ENCODE measurements at places on chromosomes 6 and 20.

DNA sequence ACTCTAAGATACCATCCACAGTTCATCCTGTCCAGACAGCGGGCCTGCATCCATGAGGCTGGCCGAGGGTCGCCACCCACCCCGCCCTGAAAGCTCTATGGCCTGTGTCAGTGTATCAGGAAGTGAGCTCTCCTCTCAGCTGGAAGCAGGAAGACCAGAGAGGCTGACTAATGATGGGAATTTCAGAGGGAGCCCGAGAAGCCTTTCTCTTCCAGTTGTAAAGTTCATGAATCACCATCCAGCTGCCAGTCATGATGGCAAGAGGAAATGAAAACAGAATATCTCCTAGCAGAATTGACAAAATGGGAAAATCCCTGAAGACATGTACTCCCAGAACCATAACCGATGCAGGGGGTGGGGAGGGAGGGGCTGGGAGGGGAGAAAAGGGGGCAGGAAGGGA lies 109.6 kb upstream of the RPS6KA2 start:
- DNase-seq = no peak

DNA sequence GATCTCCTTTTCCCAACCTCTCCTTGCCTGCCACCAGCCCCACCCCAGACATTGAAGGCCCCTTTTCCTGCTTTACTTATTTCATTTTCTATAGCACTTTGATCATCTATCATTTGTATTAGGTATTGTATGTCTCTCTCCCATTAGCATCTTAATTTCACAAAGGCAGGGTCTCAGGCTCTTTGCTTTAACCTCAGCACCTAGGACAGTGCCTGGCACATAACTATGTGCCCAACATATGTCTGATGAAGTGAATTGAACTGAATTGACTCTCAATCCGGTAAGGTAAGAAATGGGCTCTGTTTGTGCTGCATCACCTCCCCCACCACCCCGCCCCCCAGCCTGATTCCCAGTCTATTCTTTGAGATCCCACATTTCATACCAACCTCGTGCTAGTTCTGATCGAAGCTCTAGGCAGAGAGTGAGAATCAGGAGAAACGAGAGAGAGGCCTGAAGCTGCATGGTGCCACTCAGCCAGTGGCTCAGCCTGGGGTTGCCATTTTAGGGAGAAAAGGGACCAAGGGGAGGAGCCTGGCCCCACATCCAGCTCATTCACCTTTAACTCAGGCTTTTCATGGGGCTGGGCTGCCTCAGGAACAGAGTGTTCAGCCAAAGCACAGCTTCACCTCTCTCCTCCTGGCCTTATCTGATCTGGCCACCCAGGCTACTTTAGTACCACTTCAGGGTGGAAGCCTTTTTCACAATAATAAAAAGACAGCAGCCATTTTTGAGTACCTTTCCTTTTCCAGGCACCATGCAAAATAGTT lies at the start of gene SPINT3:
Gene SPINT3, minus strand, starts transcription at position 476 of the 767 bp plus-strand sequence. Its CDS starts 14 bp downstream, at position 462.
- no peak for DNase-seq

GRCh38 chr20:22862671-22863230 lies 172.4 kb upstream of the SSTR4 start:
- peak; percentile 55 for DNase-seq

GRCh38 chr6:135692426-135692825 lies 159.1 kb upstream of the PDE7B start:
- no peak for DNase-seq

DNA sequence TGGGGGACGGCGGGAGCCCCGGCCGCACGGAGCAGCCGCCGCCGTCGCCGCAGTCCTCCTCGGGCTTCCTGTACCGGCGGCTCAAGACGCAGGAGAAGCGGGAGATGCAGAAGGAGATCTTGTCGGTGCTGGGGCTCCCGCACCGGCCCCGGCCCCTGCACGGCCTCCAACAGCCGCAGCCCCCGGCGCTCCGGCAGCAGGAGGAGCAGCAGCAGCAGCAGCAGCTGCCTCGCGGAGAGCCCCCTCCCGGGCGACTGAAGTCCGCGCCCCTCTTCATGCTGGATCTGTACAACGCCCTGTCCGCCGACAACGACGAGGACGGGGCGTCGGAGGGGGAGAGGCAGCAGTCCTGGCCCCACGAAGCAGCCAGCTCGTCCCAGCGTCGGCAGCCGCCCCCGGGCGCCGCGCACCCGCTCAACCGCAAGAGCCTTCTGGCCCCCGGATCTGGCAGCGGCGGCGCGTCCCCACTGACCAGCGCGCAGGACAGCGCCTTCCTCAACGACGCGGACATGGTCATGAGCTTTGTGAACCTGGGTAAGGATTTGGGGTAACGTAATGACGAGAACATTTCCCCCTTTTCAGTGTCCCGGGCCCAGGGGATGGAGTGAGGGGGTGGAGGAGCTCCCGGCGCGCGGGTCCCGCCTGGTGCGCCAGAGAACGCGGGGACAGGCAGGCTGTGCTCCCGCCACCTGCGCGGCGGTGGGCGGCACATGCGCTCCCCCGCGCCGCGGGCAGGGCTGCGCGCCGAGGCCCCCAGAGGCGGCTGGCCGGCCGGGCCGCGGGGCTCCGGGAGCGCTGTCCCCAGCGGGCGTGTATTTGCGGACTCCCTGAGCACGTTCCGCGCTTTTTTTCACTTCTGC lies 1.4 kb downstream of the BMP6 start:
- no peak for DNase-seq

GRCh38 chr20:8946036-8946940 lies 122.6 kb upstream of the PLCB4 start:
- DNase-seq = no peak

DNA sequence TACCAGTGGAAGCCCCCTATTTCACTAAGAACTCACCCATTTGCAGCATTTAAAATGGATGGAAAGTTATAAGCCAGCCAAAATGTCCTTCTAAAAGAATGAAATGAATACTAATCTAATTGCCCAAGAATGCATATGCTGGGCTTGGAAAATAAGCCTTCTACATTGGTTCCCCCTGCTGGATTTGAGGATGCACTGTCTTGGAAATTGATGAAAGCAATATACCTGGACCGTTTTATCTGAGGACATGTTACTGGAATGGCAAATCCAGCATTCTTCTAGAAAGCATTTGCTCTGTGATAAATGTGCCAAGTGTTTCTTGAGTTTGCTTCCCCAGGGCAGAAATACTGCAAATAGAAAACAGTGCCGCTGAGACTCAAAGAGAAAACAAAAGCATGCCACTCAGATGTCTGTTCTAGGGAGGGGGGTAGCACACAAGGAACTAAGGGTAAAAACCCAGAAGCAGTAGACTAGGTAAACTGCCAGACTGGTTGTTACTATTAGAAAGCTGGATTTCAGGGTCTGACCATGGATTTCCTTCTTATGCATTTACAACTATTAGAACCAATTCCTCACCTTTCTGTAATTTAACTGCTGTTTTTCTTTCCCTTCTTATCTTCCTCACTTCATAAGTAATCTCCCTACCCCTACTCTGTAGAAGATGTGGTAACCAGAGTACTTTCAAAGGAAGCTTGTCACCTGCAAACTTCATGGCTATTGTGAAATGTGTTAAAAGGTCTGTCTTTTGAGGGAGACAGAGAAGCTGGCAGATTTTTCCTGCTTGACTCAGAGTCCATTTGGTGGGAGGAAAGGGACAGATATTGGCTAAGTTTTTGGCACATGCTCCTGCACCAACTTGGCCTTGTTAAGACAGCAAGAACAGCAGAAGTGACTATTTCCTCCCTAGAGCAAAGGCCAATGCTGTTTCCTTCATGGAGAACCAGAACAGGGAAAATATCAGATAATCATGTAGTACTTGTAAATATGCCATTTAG lies 642.6 kb downstream of the KIF16B start:
- peak; percentile 79 for DNase-seq

GRCh38 chr6:99287523-99287922 lies 62.0 kb downstream of the FAXC start:
- DNase-seq = no peak

DNA sequence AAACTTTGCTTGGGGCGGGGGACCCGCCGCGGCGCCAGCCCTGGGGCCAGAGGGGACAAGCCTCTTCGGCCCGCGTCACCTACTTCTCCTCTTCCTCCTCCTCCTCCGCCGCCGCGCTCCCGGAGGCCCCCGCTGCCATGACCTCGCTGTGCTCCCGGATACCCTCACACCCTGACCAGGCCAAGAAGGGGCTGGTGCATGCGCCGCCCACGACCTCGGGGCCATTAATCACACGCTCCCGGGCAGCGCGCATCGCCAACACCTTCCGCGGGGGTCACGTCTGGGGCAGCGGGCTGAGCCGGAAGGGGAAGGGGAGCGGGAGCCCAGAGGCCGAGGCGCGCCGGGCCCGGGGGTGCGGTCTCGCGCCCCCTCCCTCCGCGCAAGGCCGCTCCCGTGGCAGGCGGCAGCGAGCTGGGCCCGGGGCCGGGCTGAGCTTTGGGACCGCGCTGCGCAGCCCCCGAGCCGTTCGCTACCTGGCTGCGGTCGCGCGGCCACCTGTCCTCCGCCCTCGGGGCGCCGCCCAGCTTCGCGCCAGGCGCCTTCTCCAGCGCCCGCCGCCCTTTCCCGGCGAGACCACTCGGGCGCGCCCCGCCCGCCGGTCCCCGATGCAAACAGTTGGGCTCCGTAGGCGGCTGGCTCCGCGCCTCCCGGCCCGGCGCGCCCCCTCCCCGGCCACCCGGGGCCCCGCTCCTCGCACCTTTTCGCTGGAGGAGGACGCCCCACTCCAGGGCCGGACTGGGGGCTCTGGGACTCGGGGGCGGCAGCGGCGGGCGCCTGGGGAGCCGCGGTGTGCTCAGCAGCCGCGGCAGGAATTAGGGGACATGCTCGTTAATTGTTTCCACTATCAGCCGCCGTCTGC lies 575 bp upstream of the CNR1 start:
- DNase-seq = no peak

DNA sequence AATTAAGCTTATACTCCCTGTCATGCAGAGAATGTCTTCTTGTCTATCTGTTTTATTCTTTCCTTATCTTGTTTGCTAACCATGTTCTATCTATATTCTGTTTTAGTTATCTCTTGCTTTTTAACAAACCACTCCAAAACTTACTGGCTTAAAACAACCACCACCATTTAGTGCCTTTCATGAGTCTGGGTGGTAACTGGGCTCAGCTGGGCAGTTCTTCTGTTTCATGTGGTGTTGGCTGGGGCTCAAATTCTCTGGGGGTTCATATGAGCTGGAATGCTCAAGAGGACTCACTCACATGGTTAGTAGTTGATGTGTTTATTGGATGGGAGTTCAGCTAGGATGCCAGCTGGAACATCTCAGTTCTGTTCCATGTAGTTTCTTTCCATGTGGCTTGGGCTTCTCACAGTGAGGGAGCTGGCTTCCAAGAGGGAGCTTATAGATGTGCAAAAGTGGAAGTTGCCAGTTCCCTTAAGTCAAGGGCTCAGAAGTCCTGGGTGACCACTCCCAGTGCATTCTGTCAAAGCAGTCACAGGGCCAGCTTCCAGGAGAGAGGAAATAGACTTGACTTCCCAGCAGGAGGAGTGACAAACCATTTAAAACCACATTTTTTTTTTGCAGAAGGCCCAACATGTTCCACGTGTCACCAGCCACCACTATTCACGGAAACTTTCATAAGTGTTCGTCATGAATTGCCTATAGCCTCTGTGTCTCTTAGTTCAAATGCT lies 70.4 kb downstream of the PLCB4 start:
- no peak for DNase-seq

GRCh38 chr6:95877480-95877879 lies 138.3 kb upstream of the FUT9 start:
- DNase-seq = no peak

DNA sequence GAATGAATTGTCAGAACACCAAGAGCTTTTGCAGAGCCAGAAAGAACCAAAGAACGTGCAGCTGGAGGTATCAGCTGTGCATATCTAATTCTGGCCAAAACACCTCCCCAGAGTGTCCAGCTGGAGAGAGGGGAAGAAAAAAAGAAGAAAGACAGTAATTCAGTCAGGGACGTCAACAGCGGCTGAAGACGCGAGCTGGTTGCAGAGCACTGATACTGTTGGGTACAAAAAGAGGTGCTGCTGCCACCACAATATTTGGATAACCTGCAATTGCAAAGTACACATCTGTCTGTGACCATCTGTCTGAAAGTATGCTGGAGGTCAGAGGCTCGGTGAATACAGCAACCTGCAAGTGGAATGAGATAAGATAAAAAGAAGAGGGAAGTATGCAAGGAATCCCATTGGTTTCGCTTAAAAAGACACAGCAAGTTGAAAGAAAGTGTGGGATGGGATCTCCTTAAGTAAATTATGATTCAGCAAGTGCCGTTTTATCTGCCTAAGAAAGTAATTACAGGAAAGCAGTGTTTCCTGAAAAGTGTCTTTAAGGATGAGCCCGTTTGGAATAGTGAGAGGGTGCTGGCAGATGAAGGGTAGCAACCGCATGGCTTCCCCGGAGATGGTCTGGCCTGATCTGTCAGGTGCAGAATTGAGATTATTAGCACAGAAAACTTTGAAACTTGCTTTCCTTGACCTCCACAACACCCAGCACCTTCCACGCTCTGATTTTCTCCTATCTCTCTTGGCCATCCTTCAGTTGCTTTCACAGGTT lies 189.9 kb upstream of the PRDM1 start:
- DNase-seq = no peak

DNA sequence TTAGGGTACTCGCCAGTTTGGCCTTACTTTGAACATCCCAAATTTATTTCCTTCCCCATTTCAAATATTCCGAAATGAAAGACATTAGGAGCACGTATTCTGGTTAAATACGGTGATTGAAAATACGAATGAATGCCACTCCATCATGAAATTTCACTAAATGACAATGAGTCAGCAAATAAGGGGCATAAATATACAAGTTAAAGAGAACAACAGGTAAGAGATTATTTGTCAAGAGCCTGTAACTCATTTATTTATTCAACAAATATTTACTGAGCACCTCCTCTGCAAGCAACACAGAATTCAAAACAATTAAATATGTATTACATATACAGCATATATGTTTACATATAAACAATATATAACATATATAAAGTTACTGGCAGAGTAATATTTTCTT lies 44.8 kb downstream of the MYB start:
- DNase-seq = no peak

DNA sequence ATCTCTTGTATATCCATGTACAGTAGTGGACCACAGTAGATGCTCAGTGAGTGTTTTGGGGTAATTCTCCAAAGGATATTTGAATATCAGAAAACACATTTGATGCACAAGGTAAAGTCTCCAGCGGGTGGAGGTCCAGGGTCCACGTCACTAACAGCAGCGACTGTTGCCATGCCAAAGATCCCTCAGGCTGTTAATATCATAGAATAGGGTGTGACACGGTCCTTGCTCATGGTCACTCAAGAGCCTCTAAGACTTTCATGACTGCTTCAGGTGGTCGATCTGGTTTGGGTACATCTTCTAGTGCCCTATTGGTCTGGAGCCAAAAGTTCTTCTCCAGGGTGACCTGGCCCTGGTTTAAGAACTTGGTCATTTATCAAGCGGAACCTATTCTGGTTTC lies 90.8 kb downstream of the OLIG3 start:
- no peak for DNase-seq

Data from adrenal gland (tissue), 19 donors.